T-helper 9 cell (primary cell): ENCODE measurements at places on chromosomes 7 and 10.

DNA sequence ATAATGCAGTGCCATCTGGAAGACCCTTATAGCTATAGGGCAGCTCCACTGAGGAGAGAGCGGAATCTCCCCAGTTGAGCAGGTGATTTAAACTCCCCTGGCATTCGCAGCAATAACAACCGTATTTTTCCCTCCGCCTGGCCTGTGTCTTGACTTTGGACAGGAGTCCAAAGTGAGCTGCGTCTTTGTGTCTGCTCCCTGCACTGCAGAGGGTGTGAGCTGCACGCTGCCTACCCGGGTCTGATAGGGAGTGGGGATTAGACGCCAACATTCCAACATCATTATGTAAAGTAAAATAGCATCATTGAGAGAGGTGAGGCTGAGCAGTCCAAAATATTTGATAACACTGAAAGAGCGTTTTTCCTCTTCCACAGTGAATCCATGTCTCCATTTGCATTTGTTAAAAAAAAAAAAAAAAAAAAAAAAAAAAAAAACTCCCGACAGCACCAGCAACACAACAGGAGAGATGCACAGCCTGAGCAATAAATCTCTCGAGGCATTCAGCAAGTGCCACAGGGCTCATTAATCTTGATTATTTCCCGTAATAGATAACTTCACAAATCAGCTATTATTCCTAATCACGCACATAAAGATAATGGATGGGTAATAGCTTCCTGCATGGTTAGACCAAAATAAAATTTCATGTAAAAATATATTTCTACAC lies 68.6 kb downstream of the CELF2 start:
- DNase-seq: no peak

GRCh38 chr10:96416643-96417042 lies 57.8 kb upstream of the OPALIN start:
- DNase-seq: no peak

DNA sequence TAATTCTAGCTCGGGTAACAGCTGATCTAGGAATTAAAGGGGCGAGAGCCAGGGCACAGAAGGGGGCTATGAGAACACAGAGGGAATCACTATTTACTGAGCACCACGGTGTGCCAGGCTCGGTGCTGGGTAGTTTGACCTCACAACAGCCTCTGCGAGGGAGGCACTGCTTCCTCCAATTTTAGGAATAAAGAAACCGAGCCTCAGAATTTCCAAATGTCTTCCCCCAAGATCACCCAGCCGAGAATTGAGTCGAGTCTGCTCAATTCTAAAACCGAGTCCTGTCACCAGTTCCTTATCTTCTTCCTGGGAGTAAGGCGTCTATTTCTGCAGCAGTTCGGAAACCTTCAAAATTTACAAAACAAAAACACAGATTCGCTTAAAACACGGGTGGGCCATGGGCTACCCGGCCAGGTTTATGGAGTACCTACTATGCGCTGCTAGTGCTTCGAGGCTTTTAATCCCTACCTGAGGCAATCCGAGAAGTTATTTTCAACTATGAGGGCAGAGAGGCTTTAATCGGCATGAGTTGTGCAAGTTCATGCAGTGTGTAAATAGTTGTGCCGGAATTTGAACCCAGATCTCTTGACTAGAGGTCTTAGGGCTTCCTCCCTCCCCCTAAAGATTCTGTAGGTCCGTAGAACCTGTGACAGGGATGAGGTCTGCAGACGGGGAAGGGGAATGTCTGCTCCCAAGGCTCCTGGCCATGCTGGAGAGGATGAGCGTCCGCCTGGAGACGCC lies 872 bp upstream of the HMX2 start:
- DNase-seq: no peak

- DNase-seq: no peak
These were observed 76.2 kb downstream of the CFAP58 start for GRCh38 chr10:104429846-104430245.

DNA sequence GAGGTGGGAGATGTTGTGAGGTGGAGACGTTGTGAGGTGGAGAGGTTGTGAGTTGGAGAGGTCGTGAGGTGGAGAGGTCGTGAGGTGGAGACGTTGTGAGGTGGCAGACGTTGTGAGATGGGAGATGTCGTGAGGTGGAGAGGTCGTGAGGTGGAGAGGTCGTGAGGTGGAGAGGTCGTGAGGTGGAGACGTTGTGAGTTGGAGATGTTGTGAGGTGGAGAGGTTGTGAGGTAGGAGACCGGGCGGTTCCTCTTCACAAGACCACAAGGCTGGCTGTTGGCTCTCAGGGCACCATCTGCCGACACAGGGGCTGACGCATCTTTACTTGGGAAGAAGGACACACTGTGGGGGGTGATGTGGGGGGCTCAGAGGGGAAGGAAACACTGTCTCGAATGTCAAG lies 34.7 kb upstream of the SHH start:
- no peak for DNase-seq

- DNase-seq: no peak
These were observed 7.0 kb downstream of the NFKB2 start for GRCh38 chr10:102402512-102402896.

GRCh38 chr7:79317728-79318127 lies 135.7 kb downstream of the MAGI2 start:
- DNase-seq: no peak

DNA sequence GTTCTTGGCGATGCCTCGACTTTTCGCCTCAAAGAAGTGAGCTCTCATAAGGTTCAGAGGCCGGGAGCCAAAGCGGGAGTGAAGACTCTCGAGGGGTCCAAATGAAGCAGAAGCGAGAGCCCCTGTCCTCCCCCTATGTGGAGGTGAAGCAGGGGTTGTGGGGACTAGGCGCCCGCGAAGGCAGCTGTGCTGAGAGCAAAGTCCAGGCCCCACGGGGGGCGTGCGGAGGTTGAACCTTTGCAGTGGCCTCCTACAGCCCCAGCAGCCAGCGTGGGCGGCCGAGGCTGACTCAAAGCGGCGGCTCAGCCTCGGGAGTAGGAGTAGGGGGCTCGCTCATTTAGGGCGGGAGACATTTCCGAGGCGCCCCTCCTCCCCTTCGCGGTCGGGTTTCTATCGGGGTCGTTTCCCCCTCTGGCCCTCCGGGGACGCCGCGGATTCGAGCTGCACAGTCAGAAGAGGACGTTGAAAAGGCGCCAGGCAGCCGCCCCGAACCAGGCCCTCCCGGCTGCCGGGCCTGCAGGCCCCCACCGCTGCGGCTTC lies 553 bp upstream of the ADD3 start:
- DNase-seq: no peak

- DNase-seq: no peak
These were observed 253.2 kb upstream of the INHBA start for GRCh38 chr7:41955893-41956675.

DNA sequence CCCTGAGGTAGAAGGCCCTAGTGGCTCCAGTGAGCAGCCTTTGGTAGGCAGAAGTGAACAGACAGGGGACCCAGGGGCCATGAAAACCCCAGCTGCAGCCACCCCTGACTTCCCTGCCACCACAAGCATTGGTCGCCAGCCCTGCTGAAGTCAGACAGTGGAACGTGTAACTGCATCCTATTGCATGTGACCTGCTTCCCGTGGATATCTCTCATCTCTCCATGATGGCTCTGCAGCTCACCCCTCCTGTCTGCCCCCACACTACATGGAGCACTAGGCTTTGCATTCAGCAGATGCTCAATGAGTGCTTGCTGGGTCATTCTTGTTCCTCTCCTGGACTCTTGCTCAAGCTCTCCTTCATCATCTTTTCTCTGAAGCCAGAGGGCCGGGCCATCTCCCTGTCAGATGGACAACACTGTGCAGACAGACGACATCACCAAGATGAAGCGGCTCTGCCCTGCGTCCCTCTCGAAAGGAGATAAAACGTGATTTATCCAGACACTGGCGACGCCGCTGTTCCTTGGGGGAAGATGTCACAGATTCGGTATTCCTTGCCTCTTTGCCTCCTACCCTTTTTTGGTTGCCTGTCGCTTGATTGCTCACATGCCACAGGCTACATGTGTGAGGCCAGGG lies 117.5 kb downstream of the SH3PXD2A start:
- DNase-seq: no peak

DNA sequence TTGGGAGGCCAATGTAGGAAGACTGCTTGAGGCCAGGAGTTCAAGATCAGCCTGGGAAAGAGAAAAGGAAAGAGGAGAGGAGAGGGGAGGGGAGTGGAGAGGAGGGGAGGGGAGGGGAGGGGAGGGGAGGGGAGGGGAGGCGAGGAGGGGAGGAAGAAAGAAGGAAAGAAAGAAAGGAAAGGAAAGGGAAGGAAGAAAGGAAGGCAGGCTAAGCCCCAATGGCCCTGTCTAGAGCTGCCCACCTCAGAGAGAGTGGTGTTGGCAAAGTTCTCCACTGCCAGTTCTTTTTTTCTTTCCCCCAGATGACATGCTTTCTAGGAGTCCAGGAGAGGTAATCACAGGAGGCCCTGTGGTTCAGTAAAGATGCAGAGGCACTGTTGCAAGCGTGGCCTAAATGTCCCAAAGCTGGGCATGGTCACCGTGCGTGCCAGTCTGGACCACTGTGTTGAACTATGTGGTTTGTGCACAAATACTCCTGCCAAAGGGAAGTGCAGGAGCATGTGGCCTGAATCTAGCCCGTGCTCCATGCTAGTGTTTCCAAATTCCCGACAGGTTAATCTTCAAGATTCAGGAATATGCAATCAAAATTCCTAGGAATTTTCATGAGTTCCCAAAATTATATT lies 39.7 kb downstream of the ODAD2 start:
- no peak for DNase-seq

DNA sequence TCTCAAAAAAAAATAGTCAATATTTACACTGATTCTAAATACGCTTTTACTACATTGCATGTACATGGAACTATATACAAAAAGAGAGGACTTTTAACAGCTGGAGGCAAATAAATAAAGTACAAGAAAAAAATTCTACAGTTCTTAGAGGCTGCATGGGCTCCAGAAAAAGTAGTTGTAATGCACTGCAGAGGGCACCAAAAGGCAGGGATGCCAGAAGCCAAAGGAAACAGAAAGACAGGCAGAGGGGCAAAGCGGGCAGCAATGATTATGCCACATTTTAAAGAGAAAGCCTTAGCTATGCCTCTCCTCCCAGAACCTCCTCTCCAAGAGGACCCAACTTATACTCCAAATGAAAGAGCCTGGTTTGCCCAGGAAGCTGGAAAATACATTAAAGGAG lies 11.6 kb upstream of the ADCK2 start:
- no peak for DNase-seq

- no peak for DNase-seq
These were observed 4.1 kb upstream of the ARHGAP21 start for GRCh38 chr10:24727786-24728185.

DNA sequence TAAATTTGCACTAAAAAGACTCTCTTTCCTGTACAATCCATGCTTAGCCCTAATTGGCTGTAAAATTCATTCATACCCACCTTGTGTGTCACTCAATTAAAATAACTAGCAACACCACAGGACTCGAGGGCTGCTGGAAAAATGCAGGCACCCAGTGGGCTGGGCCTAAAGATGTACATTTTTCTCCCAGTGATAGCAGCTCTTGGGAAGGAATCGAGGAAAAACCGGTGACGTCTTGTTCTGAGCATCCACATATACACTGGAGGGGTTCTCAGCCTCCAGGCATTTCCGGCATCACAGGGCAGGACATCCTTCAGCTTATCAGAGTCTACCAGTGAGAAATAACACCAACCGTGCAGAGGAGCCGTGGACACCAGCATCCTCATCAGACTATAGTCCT lies 85.8 kb upstream of the PITRM1 start:
- no peak for DNase-seq

DNA sequence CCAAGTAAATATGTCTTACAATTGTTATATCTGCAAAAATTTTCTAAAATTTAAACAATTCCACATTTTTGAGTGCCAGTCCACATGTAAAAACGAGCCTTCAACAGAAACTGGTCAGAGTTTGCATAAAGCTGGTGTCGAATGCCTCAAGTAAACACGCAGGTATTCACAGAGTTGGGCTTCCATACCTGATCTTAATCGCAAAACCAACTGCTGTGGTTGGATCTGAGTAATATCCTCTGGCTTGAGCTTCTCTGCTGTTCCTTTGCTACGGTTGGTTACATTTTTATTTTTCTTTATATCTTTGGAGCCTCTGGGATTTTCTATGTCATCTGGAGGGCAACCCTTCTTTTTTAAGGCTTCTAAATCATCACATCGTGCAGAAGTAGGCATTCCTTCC lies 28.4 kb downstream of the ITGB1 start:
- no peak for DNase-seq

- no peak for DNase-seq
These were observed 119.9 kb upstream of the PTER start for GRCh38 chr10:16316733-16317390.

- DNase-seq: no peak
These were observed at the start of gene CD36 for GRCh38 chr7:80637911-80638765. Gene CD36 (plus strand): TSS chr7:80638642. CDS start chr7:80646741, 8,099 bp downstream.

DNA sequence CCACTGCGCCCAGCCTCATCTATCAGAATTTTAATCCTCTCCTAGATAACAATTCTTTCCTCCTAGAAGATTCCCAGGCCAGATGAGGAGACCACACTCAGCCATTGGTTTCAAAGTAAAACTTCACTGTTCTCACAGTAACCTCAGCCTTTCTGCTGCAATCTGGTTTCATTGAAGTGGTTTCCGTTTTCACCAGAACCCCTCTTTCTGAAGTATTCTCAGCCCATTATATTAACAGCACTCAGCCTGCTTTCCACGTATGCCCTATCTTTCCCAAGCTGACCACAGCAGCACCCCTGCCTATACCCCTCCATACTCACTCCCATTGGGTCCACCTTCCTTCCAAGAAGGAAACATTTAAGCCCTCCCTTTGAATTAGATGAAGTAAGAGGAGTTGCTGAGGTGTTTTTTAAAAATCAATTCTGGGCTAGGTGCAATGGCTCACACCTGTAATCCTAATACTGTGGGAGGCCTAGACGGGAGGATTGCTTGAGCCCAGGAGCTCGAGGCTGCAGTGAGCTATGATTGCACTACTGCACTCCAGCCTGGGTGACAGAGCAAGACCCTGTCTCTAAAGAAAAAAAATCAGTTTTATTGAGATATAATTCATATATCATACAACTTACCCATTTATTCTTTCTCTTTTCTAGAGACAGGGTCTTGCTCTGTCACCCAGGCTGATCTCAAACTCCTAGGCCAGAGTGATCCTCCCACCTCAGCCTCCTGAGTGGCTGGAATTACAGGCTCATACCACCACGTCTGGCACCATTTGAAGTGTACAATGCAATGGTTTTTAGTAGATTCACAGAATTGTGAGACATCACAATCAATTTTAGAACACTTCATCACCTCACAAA lies 11.3 kb downstream of the PLAU start:
- DNase-seq: no peak

- no peak for DNase-seq
These were observed 8.4 kb downstream of the PLCE1 start for GRCh38 chr10:94002156-94002555.

DNA sequence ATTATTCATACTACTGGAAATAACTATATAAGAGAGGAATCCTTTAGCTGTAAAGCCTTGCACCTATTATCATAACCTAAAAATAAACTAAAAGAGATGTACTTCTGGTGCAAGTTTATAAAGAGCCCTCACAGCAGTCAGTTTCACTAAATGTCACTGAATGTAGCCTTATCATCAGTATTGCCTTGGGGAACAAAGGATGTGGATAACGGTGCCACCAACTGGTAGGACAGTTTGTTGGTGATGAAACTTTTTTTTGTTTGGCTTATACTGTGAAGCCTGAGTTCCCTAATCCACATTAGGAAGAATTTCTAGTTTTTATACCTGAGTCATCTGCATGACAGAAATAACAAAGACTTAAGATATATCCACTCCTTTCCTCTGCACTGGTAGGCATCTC lies 117.9 kb upstream of the COL1A2 start:
- no peak for DNase-seq
